Stimulated activated CD4-positive, alpha-beta T cell treated with anti-CD3 and anti-CD28 coated beads, TNF-alpha, amount 100 ng/mL, for 24 hours (primary cell): ENCODE measurements at places on chromosomes 6 and 20.

DNA sequence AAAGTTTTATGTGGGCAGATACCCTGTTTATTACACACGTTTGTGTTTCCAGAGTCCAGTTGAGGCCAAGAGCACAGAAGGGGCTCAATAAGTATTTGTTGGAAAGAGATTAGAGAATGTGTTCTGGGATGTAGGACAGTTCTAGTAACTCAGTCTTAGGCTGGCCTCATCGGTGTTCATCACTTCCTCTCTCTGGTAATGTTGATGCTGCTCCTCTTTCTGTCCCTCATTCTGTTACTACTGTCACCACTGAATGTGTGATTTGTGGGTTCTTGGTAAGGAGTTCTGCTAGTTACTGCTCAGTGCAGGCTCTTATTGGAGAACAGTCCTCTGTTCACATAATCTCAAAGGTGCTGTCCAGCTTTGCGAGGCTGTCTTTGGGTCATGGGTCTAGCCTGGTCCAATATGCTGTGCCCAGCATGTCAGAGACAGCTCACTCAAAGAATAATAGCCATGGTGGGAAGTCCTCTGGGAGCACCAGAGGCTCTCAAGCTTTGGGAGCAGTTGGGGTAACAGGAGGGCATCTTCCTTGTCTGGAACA is 1.3 kb downstream of the RFPL4B start:
- no peak for DNase-seq

GRCh38 chr20:2837221-2837960 is 3.1 kb downstream of the PCED1A start:
- DNase-seq = no peak

DNA sequence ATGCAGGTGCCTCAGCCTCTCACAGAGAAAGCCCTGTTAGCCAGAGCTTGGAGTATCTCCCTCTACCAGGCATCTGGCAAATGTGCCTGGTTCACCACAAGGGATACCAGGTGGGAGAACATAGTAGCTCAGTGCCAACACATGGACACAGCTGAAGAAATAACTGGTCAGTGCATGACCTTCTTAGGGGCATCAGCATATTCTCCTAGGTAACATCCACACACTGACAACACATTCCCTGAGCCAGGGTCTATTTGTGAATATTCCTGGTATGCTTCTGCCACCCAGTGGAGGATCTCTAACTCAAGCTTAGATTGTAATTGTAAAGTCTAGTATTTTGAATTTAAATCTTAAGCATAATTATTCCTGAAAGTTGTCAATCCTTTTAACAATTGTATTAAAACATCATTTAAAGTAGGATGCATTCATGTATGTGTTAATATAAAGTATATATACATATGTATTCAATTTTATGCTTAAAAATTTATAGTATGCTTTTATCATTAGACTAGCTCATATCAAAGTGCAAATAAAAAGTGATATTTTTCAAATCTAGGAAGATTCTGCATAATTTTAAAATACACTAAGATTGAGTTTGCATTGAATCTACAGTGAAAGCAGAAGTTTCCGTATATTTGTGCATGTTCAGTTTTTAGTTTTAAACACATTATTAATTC is 45.3 kb upstream of the COL21A1 start:
- DNase-seq = no peak

GRCh38 chr6:131744432-131745287 is 33.8 kb upstream of the CTAGE9 start:
- DNase-seq = no peak

GRCh38 chr6:11772109-11772825 is 6.3 kb downstream of the ADTRP start:
- no peak for DNase-seq

DNA sequence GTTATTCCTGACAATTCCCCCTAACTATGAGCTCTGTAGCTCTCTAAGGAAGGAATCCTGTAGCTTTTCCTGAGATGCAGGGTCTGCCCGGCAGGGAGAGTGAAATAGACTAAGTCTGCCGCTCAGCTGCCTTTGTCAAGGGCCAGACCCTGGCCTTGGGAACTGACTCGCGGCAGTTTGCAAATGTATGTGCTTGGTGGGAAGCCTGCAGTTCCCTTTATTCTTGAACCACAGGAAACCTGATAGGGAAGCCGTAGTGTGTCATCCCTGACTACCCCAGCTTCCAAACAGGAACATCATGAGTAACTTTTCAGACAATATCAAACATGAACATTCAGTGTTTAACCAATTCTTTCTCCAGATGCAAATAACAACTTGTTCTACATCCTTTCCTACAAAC is 78.7 kb upstream of the IFNGR1 start:
- DNase-seq = no peak

DNA sequence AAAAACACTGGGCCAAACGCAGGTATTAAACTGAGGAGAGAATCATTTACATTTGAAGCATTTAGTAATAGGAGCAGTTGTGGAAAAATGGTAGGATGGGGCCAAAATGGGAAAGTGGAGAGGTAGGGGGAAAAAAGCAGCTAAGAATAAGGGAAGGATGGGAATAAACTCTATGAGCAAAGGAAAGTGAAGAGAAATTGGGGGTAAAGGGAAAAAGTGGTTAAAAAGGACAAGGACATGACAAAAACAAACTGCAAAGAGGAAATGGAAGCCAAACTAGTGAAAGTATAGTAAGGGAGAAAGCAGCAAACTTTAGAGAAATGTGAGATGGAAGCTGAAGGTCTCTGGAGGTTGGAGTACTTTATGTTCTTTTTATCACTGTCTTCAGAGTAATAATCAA is 6.2 kb upstream of the ZSCAN16 start:
- no peak for DNase-seq

- DNase-seq = no peak
These were observed 71.6 kb upstream of the FBXL4 start for GRCh38 chr6:99019381-99019780.

- DNase-seq = no peak
These were observed 404.9 kb upstream of the SOX4 start for GRCh38 chr6:21188505-21189223.

- DNase-seq = no peak
These were observed 19.8 kb downstream of the XKR7 start for GRCh38 chr20:31987744-31988143.

- DNase-seq = no peak
These were observed 199.3 kb downstream of the ARID1B start for GRCh38 chr6:156976216-156977127.

GRCh38 chr20:47327711-47328110 is 28.8 kb downstream of the ZMYND8 start:
- no peak for DNase-seq

GRCh38 chr6:90187437-90188121 is 109.1 kb downstream of the BACH2 start:
- no peak for DNase-seq

GRCh38 chr6:49980898-49981297 is 11.5 kb upstream of the DEFB113 start:
- no peak for DNase-seq

DNA sequence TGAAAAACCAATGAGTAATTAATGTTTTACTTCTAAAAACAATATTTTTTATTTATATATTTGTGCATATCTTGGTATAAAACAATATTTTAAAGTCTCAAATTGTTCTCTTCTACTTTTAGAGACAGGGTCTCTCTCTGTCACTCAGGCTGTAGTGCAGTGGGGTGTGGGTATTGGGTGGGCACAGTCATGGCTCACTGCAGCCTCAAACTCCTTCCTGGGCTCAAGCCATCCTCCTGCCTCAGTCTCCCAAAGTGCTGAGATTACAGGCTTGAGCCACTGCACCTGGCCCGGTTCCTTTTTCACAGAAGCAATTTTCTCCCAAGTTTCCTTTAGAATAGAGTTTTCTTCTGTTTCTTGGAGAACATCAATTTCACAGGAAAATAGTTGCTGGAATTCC is 102.8 kb downstream of the TMEM242 start:
- no peak for DNase-seq

DNA sequence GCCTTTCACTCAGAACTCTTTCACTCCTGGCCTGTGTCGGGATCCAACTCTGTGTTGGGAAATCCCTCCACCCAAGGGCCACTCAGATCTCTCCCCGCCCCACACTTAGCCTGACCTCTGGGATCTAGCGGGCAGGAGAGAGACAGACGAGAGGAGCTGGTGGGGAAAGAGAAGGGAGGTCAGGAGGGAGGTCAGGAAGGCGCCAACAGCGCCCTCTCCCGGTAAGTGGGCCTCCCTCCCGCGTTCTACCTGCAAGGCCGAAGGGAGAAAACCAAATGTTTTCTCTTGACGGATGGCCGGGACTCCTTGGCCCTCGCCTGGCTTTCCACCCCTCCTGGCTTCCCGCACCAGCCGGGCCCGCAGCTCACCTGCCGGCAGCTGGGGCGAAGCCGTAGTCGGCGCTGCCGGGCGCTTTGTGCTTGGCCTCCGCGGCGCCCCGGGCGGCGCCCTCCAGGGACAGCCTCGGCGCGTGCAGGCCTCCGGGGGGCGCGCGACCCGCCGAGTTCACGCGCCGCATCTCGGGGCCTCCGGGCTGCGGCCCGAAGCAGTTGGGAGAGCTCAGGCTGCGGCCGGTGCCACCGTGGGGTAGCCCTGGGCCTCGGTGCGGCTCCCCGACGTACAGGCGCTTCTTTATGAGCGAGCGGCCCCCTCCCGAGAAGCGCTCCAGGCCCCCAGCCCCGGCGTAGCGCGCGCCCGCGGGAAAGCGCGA is 38.2 kb downstream of the C6orf132 start:
- peak; percentile 42 for DNase-seq

DNA sequence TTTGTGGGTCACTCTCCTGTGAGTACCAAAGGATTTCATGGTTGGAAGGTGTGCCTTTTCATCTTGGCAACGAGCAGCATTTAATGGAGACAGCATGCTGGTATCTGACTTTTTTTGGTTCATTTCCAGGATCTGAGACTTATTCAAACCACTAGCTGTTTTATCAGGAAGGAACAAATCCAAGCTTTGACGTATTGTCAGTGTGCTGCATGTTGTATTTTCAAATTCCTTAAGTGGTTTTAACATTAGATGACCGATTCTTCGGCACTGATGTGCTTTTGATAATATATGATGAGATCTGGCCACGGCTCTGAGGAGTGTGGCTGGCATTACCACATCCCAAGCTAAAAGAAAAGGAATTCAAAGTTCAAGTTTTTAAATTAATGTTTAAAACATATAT is 6.4 kb downstream of the RMND1 start:
- no peak for DNase-seq

DNA sequence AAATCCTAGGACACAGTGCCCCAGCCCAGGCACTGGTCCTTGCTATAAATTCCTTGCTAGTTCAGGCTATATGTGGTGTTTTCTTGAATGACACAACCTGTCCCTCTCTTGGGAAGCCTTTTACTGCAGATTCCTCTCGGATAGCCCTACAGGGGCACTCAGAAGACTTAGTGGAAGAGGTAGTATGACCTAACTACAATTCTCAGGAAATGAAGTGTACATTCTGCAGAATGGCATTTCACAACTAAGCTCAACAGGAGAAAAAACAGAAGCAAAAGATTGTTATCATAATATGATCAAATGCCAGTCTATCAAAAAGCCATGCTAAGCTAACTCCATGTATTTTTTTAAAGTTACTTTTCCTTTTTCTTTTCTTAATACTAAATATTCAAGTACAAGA is 66.3 kb upstream of the FBXL4 start:
- no peak for DNase-seq

DNA sequence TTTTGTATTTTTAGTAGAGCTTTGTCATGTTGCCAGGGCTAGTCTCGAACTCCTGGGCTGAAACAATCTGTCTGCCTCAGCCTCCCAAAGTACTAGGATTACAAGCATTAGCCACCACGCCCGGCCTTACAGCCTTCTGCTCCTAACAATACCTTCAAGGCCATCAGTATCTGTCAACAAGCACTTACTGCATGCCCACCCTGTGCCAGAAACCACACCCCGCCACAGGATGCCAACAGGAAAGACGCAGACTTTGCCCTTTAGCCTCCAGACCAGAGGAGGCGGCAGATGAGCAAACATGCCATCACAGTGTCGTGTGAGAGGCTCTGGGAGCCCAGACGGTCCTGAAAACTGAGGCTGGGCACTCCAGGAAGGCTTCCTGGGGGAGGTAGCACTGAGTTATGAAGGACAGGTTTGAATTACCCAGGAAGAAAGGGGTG is 34.7 kb upstream of the TGM3 start:
- DNase-seq = no peak

GRCh38 chr6:137823826-137824555 is 43.1 kb upstream of the TNFAIP3 start:
- peak; percentile 38 for DNase-seq

DNA sequence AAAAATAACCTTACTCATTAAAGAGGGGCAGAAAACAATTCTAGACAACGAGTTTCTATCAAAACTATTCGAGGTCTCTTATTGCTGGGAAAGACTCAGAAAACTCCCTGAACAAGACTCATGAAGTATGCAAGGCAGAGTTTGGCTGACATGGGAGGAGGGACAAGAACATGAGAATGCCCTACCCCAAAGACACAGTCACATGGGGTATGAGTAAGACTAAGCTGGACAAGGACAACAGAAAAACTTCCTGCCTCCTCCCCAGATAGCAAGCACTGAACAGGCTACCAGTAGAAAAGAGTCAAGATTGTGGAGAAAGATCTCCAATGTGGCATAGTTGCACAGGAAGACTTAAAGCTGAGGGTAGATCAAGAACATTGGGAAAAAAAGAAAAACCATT is 39.7 kb upstream of the PHIP start:
- DNase-seq = no peak
